ENCODE measurements at places on chromosomes 7 and 10.

DNA sequence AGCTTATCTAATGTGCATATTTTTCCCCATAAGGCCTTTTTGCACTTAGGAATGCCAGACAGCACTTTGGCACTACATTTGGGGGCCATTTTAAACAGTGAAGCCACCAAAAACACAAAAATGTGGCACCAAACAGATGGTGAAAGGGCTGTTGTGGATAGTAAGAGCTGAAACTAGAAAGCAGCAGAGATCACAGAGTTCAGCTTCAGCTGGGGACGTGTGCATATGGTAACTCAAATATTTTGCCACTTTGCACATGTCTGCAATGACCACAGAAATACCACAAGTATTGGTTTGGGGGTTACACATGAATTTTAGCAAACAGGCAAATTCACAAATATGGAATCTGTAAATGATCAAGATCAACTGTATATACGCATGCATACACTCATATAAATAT, 72.8 kb downstream of the PODXL start:
- H3K4me3 ChIP-seq, result no peak overlapping the region
- H3K27ac ChIP-seq, result no peak overlapping the region
- peaks cover 20% of the 10 kb centered on the region for H3K36me3 ChIP-seq
- no peaks in the 10 kb centered on the region for H3K27me3 ChIP-seq

DNA sequence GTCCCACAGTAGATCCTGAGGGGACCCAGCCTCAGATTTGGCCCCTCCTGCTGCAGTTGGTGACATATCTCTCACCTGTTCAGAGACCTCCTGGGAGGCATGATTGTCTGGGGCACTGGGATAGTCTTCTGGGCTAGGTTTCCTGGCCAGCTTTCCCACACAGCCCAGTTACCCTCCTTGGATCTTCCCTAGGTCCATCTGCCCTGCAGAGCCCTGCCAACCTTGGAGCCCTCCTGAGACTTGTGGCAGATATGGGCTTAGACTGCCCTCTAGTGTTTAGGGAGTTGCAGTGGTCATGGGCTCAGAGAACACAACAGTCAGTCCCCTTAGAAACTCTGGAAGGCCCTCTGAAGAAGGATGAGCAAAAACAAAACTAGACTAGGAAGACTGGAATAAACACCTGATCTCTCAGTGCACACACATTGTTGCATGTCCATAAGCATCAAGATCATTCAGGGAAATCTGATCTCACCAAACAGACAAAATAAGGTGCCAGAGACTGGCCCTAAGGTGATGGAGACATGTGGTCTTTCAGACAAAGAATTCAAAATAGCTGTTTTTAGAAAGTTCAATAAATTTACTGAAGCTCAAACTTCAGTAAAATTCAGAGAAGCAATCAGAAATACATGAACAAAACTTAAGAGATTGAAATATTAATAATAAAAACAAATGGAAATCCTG, 324.6 kb downstream of the ATRNL1 start:
- no peaks in the 10 kb centered on the region for H3K4me1 ChIP-seq
- no peak overlapping the region for H3K4me3 ChIP-seq
- H3K27ac ChIP-seq, result no peak overlapping the region
- DNase-seq, result no peak
- H3K27me3 ChIP-seq, result no peaks in the 10 kb centered on the region

DNA sequence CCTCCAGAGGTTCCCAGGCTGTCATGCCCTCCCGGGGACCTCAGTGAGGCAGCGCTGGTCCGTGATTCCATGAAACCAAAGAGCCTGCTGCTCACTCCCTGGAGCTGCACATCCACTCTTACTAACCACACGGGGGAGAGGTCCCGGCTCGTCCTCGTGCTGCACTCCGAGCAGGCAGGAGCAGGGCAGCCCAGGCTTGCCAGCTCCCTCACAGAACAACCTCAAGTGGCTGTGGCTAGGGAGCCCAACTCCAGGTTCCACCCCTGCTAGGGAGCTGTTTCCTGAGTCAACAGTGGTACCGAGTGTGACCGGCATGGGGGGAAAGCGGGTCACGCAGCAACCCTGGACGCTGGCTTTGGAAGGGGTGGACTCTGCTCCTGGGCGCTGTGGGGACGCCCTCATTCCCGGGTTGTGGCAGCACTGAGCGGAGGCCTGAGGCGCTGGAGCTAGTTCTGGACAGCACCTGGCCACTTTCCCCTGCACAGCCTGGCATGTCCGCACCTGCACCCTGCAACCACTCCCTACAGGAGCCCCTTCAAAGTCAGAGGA, 27.9 kb upstream of the PPP2R2D start:
- H3K36me3 ChIP-seq, result no peaks in the 10 kb centered on the region
- peak; percentile 56 for DNase-seq
- H3K4me3 ChIP-seq, result no peak overlapping the region

GRCh38 chr7:138713191-138713590, 12.0 kb upstream of the SVOPL start:
- no peaks in the 10 kb centered on the region for H3K4me1 ChIP-seq
- DNase-seq, result no peak
- H3K27ac ChIP-seq, result no peak overlapping the region
- H3K27me3 ChIP-seq, result no peaks in the 10 kb centered on the region
- H3K36me3 ChIP-seq, result no peaks in the 10 kb centered on the region

DNA sequence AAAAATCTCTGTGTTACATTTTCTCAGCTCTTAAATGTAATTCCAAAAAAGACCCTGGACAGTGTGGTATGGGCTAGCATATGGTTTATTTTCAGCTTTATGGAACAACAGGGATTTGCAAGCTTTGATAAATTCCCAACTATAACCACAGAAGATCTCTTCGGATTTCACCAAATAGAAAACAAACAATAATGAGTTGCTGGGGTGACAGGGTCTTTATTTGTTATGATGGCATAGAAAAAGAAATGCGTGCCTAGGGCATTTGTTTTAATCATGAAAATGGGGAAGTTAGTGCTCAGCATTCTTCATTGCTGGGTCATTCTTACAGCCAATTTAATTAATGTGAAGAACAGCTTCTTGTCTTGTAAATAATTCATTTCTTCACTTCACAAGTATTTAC, 139.0 kb downstream of the LRRN3 start:
- DNase-seq, result no peak
- no peaks in the 10 kb centered on the region for H3K27me3 ChIP-seq
- H3K4me3 ChIP-seq, result no peak overlapping the region
- H3K4me1 ChIP-seq, result no peaks in the 10 kb centered on the region
- H3K36me3 ChIP-seq, result no peaks in the 10 kb centered on the region

- H3K27ac ChIP-seq, result no peak overlapping the region
- no peaks in the 10 kb centered on the region for H3K27me3 ChIP-seq
- H3K36me3 ChIP-seq, result peaks cover 33% of the 10 kb centered on the region
- H3K4me1 ChIP-seq, result peaks cover 17% of the 10 kb centered on the region
These were observed 281.4 kb upstream of the MKLN1 start for GRCh38 chr7:131046246-131046645.

All from upper lobe of right lung (tissue), 1 donor.